ENCODE measurements at places on chromosomes 13 and 19.
A peak's percentile ranks its signal among the peaks of the same experiment; 100 is the strongest.

GRCh38 chr13:79011179-79011578 is 352.2 kb upstream of the OBI1 start:
- H3K4me3 ChIP-seq, result no peak overlapping the region
- no peaks in the 10 kb centered on the region for H3K36me3 ChIP-seq
- no peaks in the 10 kb centered on the region for H3K27me3 ChIP-seq
- DNase-seq, result no peak
- H3K27ac ChIP-seq, result no peak overlapping the region
- H3K4me1 ChIP-seq, result no peaks in the 10 kb centered on the region

- H3K27me3 ChIP-seq, result no peaks in the 10 kb centered on the region
- no peak for DNase-seq
- peaks cover 5% of the 10 kb centered on the region for H3K36me3 ChIP-seq
- H3K4me3 ChIP-seq, result no peak overlapping the region
- no peak overlapping the region for H3K27ac ChIP-seq
- H3K4me1 ChIP-seq, result peaks cover 32% of the 10 kb centered on the region
Observed at GRCh38 chr19:7926727-7927604, 1.0 kb upstream of the CTXN1 start.

DNA sequence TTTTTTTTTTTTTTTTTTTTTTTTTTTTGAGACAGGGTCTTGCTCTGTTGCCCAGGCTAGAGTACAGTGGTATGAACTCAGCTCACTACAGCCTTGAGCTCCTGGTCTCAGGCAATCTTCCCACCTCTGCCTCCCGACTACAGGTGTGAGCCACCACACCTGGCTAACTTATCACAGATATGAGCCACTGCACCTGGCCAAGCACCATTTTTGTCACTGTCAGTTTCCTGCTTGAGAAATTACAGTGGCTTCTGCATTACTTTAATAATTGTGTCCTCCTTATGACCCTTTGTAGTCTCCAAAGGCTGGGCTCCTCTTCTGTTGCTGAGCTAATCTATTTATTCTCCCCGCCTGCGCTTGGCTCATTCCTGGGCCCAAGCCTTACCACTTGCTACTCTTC is 16.0 kb downstream of the UBE2L5 start:
- no peaks in the 10 kb centered on the region for H3K36me3 ChIP-seq
- DNase-seq, result no peak
- no peak overlapping the region for H3K27ac ChIP-seq
- no peaks in the 10 kb centered on the region for H3K4me1 ChIP-seq
- H3K27me3 ChIP-seq, result no peaks in the 10 kb centered on the region

DNA sequence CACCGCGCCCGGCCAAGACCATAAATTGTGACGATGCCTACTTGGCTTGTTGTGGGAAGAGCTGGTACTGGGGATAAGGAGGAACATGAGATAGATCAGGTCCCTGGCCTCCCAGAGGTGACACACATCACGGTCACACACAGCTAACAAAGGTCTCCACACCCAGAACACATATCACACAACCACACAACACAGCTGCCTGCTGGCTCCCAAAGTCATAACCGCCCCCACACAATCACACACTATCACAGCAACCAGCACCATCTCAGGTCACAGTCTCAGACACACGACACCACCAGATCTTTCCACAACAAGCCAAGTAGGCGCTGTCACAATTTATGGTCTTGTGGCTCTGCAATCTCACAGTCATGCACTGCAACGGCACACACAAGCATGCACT is 5.7 kb downstream of the COL5A3 start:
- H3K36me3 ChIP-seq, result no peaks in the 10 kb centered on the region
- no peak for DNase-seq
- H3K4me1 ChIP-seq, result peaks cover 20% of the 10 kb centered on the region
- H3K27ac ChIP-seq, result no peak overlapping the region
- no peak overlapping the region for H3K4me3 ChIP-seq

DNA sequence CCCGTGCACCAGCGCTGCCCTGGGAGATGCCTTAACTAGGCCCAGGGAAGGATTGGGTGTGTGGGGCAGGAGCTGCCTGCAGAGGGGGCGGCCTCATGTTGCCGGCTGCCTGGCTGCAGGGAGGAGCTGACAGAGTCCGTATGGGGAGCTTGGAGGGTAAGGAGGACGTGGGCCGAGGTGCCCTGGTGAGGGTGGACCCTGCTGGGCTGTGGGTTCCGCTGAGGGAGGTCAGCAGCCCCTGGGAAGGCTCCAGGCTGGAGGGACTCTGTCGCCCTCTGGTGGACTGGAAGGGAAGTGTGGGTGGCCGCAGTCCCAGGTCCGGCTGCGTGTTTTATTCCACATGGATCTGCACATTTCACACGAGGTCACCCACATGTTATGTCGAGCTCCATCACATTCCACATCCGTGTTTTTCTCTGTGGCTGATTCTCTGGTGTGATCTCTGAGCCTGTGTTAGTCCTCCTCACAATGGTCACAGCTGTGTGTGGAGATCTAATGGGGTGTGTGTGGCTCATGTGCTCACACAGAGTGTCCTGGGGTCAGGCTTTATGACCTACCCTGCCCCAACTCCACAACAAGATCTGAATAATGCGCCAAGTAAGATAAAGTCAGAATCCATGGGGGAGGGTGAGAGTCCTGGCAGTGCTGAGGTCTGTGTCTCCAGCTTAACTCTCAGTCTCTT is 1.8 kb upstream of the CEACAM8 start:
- no peak for DNase-seq
- H3K36me3 ChIP-seq, result no peaks in the 10 kb centered on the region
- no peak overlapping the region for H3K27ac ChIP-seq
- no peaks in the 10 kb centered on the region for H3K4me1 ChIP-seq

GRCh38 chr13:110063490-110064421 is 243.2 kb downstream of the COL4A1 start:
- H3K36me3 ChIP-seq, result no peaks in the 10 kb centered on the region
- no peak for DNase-seq
- H3K27me3 ChIP-seq, result no peaks in the 10 kb centered on the region
- no peak overlapping the region for H3K4me3 ChIP-seq

DNA sequence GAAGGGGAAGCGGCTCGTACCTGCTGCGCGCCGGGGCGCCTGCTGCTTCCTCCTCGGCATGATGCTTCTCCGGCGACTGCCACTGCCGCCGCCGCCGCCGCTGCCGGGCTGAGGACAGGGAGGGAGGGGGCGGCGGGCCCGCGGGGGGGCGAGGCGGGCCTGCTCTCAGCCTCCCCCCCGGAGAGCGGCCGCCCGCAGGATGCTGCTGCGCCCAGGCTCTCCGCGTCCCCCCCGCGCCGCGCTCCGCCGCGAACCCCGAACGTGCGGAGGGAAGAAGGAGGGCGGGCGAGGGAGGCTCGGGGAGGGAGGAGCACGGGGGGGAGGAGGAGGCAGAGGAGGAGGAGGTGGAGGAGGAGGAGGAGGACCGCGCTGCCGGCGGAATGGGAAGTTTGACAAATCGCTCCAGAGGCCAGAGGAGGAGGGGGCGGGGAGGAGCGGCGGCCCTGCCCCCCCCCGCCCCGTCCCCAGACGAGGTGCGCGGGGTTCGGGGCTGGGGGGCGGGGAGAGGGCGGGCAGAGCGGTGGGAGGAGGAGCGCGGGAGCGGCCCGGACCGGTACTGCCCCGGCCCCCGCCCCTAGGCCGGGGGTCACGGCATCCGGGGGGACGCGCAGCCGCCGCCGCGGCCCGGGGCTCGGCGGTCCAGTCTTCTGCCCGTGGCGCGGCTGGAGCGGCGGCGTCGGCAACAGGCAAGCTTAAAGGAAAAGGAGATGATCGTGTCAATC is at the start of gene TSHZ3:
Gene TSHZ3, minus strand, starts transcription at position 277 of the 722 bp plus-strand sequence. Its CDS starts 217 bp downstream, at position 60.
- H3K4me3 ChIP-seq, result peak within 1 kb of the TSS; percentile 82
- peak; percentile 81 for DNase-seq
- peaks cover 2% of the 10 kb centered on the region for H3K36me3 ChIP-seq
- H3K27ac ChIP-seq, result peak within 1 kb of the TSS; percentile 74

GRCh38 chr13:71759651-71760511 is 107.1 kb downstream of the DACH1 start:
- peak overlapping the region; percentile 24 for H3K27ac ChIP-seq
- no peaks in the 10 kb centered on the region for H3K4me1 ChIP-seq
- H3K27me3 ChIP-seq, result no peaks in the 10 kb centered on the region

GRCh38 chr13:68940049-68940448 is 1167.6 kb upstream of the ATXN8OS start:
- H3K4me3 ChIP-seq, result no peak overlapping the region
- H3K27ac ChIP-seq, result no peak overlapping the region
- no peak for DNase-seq
- no peaks in the 10 kb centered on the region for H3K27me3 ChIP-seq
- no peaks in the 10 kb centered on the region for H3K4me1 ChIP-seq
